ENCODE measurements at places on chromosomes 7 and 10.

DNA sequence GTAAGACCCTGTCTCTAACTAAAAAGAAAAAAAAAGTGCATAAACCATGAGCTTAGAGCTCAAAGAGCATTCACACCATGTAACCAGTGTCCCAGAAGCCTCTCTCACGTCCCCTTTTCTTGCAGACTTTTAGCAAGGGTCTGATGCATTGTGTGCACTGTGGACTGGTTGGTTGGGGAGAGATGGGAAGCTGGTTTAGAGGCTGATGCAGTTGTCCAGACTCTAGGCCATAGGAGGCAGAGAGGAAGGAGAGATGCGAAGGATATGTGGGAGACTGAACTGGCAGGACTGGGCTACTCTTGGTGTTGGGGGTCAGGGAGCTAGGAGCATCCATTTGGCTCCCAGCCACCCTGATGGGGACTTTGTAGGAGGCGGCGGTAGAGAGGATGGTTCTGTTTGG is 1.8 kb downstream of the SSC4D start:
- DNase-seq, result no peak

GRCh38 chr10:35635576-35635975 is 6.5 kb downstream of the FZD8 start:
- DNase-seq, result no peak

GRCh38 chr10:86556933-86557649 is 35.5 kb upstream of the WAPL start:
- DNase-seq, result no peak

DNA sequence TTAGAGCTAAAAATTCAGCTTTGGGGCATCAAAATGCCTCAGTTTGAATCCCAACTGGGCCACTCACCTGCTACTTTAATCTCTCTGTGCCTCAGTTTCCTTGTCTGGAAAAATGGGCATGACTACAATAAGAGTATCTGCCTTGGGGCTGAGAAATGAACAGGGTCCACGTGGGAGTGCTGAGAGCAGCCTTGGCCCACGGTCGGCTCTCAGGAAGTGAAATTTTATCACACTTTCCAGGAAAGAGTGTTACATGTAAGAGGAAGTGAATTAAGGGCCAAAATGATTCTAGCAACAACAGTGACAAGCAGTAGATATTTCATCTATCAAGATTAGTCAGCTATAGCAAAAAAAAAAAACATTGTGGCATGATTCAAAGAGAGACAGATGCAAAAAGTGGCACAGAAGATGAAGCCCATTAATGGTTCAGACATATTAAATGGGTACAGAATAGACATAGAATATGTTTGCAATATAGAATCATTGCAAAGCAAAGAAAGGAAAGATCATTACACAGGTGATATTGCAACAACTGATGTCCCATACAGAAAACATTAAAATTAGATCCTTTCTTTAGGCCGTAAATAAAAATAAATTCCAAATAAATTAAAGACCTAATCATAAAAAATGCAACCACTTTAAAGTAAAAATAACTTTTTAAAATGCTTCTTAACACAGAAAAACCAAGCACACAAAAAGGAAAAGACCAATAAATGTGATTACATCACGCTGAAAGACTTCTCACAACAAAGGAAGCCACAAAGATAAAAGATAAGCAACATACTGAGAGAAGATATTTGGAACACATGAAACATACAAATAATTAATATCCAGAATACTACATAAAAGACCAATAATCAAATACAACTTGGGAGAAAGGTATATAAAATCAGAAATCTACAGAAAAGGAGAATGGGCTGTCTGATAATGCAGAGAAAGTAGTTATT is 4.3 kb downstream of the TMEM273 start:
- no peak for DNase-seq

- DNase-seq, result no peak
Measured at GRCh38 chr10:78579995-78580394, 488.8 kb upstream of the ZMIZ1 start.

DNA sequence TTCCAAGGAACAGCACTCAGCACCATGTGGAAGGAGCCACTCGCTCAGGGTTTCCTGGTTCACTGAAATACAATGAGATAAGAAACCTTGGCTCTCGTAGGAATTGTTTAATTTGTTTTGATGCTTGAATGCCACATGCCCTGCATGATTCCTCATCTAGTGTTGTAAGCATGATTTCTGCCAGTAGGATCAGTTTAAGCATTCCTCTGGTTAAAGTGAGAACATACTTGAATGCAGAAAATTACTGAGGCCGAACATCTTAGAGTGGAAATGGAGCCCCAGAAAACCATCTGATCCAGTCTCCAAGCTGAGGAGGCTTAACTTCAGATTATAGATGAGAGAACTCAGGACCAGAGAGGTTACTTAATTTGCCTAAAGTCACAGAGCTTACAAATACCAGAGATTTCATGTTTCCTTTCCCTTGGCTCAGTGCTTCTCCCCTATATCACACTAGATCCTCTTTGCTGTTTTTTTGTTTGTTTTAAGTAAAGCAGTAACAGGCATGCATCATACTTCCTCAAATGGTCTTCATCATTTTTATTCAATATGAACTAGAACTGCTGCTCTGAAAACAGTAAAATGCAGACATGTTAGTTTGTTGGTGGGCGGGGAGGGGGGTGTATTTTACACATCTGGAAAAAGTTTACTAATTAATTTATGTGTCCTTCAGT is 125.1 kb downstream of the ADAM12 start:
- DNase-seq, result no peak

DNA sequence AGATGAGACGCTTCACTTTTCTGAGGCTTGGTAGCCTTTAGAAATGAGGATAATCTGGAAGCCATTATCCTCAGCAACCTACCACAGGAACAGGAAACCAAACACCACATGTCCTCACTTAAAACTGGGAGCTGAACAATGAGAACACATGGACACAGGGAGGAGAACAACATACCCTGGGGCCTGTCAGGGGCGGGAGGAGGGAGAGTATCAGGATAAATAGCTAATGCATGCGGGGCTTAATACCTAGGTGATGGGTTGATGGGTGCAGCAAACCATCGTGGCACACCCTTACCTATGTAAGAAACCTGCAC is 48.9 kb downstream of the LRGUK start:
- DNase-seq, result no peak

DNA sequence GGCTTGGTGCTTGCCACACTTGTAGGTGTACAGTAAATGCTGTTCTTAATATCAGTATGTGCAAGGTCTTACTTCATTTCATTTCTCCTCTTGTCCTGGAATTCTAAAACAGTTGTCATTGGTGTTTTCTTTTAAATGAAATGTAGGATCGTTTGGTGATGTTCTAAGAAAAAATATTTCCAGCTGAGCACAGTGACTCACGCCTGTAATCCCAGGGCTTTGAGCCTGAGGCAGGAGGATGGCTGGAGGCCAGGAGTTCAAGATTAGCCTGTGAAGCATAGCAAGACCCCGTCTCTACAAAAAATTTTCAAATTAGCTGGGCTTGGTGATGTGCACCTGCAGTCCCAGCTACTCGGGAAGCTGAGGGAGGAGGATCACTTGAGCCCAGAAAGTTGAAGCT is 32.6 kb upstream of the ELN start:
- DNase-seq, result no peak

DNA sequence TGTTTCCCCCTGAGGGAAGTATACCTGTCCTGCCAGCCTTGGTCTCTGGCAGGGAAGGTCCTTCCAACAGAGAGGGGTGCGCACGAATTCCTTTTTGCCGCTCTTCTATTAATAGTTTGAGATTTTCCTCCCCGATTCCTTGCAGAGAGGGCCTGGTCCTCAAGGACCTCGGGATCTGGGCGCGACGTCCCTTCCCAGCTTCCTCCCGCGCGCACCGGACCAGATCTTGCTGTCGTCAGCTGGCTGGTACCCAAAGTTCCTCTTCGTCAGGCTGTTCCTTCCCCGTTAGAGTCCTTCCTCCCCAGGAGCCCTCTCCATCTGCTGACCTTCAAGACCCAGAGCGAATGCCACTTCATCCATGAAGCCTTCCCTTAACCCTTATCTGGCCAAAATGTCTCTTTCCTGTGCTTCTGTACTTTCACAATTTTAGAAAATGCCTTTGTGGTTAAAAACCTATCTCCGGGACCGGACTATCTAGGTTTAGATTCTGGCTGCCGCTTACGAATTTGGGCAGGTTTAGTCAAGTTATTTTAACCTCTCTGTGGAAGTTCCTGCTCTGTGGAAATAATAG is 851 bp upstream of the GOT1 start:
- no peak for DNase-seq

- DNase-seq, result no peak
Measured at GRCh38 chr10:87594864-87595263, 64.8 kb upstream of the PAPSS2 start.

DNA sequence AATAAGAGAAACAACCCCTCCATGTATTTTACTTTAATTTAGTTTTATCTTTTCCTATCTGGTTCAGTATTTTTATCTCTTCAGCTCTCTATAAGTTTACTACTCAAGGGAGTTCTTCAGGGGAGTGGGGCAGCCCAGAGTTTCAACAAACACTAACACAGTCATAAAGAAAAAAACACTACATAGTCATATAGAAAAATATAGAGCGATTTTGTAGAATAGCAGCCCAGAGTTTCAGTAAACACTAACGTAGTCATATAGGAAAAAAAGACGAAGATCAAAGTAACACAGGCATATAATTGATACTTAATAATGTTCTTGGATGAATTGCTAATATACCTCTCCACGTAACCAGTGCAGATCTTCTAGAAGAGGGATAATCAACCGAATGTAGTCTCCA is 54.7 kb downstream of the PON1 start:
- no peak for DNase-seq

DNA sequence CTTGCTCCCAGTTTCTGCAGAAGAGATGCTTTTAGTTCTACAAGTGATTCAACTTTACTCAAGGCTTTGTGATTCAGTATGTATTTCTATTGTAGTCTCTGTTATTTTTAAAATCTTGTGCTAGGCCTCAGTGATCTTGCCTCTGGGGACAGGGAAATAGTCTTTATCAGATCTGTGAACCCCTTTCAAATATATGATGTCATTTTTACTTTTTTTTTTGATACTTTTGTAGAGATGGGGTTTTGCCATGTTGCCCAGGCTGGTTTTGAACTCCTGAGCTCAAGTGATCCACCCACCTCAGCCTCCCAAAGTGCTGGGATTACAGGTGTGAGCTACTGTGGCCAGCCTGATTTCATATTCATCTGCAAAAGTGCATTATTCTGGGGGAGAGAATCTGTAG is 3.4 kb downstream of the SNX10 start:
- no peak for DNase-seq

- DNase-seq, result peak; percentile 65
Measured at GRCh38 chr10:133456041-133456951, 2.6 kb downstream of the SCART1 start.

GRCh38 chr10:3491571-3491970 is 293.4 kb downstream of the KLF6 start:
- DNase-seq, result no peak

GRCh38 chr10:35934642-35934995 is 292.5 kb upstream of the FZD8 start:
- DNase-seq, result no peak

GRCh38 chr7:25643770-25644394 is 415.6 kb upstream of the NPVF start:
- DNase-seq, result no peak

GRCh38 chr10:88538048-88538447 is 45.1 kb downstream of the RNLS start:
- DNase-seq, result no peak

DNA sequence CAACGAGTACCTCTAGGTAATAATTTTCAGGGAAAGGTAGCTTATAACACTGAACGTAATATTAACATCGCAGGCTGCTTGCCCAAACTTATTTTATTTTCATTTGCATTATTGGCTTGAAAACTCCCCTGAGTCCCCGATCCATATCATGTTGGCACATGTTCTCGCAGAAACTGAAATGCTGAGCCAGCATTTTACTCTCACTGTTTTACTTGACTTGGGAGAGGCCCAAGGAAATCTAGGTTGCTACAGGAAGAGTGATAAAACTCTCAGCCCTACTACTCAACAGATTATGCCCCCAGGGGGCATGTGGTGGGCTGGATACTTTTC is 183.5 kb upstream of the HABP2 start:
- DNase-seq, result no peak

GRCh38 chr10:103225939-103226338 is 19.7 kb upstream of the RPEL1 start:
- DNase-seq, result no peak

- no peak for DNase-seq
Measured at GRCh38 chr7:53473371-53473770, 437.9 kb downstream of the POM121L12 start.

DNA sequence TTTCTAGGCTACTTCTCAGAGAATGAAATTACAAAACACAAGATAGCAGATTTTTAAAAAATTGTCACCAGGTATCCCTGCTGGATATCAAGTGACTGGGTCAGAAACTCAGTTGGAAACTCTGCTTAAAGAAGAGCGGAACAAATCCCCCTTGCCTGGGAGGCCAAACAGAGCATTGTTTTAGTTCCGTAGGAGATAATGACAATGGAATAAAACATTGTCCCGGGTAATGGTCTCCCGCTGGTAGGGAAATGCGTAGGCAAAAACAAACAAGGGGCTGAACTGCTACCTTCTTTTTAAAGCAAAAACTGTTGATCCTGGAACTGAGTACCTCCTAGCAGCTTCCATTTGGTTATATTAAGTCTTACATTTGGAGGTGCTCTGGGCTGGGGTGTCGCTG is 21.3 kb upstream of the VAX1 start:
- no peak for DNase-seq

- DNase-seq, result no peak
Measured at GRCh38 chr7:44073664-44074348, 8.4 kb upstream of the PGAM2 start.

GRCh38 chr7:54812756-54813322 is 53.8 kb upstream of the SEC61G start:
- DNase-seq, result no peak

GRCh38 chr10:22444219-22444788 is 99.0 kb downstream of the SPAG6 start:
- no peak for DNase-seq

GRCh38 chr7:25940086-25940906 is 211.7 kb upstream of the NFE2L3 start:
- no peak for DNase-seq

Data from vagina (tissue), 2 donors.